ENCODE measurements at places on chromosomes 2 and 18.

DNA sequence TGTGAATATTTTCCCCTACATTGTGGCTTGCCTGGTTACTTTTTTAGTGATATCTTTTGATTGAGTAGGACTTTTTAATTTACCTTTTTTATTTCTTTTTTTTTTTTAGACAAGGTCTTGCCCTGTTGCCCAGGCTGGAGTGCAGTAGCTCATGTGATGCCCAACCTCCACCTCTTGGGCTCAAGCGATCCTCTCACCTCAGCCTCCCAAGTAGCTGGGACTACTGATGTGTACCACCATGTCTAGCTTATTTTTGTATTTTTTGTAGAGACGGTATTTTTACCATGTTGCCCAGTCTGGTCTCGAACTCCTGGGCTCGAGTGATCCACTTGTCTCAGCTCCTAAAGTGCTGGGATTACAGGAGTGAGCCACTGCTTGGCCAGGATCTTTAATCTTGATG lies 25.3 kb downstream of the EML4 start:
- DNase-seq = no peak

DNA sequence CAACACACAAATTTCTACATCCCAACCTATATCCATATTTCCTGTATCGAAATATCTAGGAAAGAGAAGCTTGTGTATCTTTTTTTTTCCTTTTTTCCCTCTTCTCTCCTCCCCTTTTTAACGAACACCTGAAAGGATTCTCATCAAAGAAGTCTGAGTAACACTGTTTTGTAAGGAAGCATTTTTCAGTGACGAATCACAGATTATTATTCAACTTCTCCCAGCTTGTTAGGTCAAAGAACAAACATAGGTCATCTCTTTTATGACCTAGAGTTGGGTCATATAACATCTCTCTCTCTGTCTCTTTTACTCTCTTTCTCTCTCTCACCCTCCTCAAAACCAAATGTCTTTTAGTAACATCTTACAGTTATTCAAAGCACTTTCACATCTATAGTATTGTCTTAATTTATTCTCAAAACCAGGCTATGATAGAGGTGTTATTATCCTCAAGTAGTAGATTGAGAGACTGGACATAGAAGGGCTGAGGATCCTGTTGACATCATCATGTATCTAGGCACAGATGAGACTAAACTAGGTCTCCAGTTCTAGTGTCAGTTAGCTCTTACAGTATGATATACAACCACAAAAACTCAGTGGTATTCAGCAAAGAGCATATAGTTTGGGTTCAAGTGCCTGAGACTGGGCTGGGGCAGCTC lies 80.1 kb upstream of the SPOPL start:
- no peak for DNase-seq

GRCh38 chr2:7467782-7468447 lies 550.7 kb downstream of the RNF144A start:
- DNase-seq = no peak

- no peak for DNase-seq
These were observed 31.1 kb downstream of the GREB1 start for GRCh38 chr2:11564816-11565567.

DNA sequence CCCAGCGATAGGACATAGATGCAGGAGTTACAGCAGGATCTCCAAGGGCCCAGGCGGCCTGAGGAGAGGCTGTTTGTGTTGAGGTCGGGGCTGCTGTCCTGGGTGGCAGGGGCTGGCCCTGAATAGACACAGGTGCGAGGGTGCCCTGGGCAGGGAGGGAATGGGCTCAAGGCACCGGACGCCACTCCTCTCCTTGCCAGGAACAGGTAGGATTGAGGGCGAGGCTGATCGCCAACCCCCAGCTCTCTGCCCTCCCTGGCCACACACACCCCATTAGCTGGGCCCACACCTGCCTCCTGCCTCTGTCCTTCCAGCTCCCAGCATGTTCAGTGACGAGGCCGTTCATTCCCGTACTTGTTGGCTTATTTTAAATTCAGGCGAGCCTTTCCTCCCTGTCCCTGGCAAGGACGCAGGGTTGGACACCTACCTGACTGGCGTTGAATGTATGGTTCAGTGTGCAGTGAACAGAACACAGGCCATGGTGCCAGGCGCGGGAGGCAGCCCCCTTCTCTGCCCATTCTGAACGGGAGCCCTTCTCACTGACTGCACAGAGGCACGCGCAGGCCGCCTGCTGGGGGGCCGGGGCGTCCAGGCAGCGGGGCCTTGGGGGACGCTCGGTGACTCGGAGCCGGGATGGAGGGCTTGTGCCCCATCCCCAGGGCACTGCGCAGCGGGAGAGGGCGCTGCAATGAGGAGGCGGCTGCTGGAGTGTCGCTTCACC lies 41.3 kb upstream of the SNED1 start:
- DNase-seq = peak; percentile 11

DNA sequence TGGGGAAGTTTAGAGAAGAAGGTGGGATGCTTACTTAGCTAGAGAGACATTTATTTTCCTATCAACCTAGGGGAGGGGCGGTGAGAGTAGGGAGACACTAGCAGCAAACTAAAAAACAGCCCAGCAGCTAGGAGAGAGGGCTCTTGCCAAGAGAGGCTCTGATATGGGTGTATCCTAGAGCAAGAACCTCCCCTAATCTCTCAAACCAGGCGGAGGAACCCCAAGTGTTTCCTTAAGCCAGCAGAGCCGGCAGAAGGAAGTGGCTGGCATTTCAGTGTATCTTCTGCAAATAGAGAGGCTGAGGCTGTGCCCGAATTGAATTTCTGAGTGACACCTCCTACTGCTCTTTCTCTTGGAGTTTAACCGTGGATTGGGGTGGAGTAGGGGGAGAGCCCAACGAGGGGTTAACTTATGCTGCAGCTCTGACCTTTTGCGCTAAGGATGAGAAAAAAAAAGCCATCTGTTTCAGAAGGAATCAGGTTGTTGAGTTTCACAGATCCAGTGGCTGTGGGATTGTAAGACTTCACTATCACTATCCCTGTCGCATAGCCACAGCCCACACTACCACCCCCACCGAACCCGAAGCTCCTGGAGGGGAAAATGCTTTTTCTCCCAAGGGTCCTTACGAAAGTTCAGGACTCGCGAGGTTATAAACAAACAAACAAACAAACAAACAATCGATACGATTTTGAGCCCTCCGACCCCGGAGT lies 1.4 kb downstream of the ST8SIA5 start:
- DNase-seq = no peak

- DNase-seq = peak; percentile 71
These were observed 437.4 kb upstream of the SALL3 start for GRCh38 chr18:78542204-78542603.

Data from dorsolateral prefrontal cortex (tissue), 122 donors.